Umbilical cord (tissue), 2 donors: ENCODE measurements at places on chromosomes 7 and 10.
A peak's percentile ranks its signal among the peaks of the same experiment; 100 is the strongest.

- DNase-seq = peak; percentile 80
Measured at GRCh38 chr7:132377015-132377414, 199.3 kb downstream of the PLXNA4 start.

GRCh38 chr10:70847659-70848360 lies 32.1 kb downstream of the SGPL1 start:
- peak; percentile 24 for DNase-seq

DNA sequence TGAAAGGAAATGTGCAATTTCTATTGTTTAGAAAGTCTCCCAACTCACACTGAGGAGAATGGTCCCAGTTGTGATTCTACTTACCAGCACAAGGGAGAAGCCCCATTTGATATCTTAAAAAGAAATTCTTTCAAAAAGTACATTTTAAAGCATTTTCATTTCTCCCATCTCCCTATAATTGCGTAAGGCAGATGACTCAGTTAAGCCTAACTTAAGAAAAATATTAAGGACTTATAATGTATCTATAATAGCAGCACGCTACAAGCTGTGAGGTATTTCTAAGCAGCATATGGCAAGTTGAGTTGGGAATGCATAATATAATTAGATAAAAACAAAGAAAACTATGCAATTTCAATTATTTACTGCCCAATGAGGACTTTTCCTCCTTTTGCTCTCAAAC lies 8.5 kb upstream of the NRCAM start:
- DNase-seq = no peak

DNA sequence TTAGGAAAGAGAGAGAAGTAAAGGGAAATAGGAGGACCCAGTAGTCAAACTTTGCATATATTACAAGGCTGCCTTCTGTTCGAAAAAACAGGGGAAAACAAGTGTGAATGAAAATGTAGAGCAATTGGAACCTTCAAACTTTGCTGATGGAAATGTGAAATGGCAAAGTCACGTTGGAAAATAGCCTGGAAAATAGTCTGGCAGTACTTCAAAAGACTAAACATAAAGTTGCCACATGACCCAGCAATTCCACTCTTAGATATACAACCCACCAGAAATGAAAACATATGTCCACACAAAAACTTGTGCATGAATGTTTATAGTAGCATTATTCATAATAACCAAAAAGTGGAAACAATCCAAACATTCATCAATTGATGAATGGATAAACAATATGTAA lies 78.6 kb upstream of the IFRD1 start:
- no peak for DNase-seq

GRCh38 chr7:142833174-142834048 lies 21.5 kb upstream of the EPHB6 start:
- DNase-seq = no peak

DNA sequence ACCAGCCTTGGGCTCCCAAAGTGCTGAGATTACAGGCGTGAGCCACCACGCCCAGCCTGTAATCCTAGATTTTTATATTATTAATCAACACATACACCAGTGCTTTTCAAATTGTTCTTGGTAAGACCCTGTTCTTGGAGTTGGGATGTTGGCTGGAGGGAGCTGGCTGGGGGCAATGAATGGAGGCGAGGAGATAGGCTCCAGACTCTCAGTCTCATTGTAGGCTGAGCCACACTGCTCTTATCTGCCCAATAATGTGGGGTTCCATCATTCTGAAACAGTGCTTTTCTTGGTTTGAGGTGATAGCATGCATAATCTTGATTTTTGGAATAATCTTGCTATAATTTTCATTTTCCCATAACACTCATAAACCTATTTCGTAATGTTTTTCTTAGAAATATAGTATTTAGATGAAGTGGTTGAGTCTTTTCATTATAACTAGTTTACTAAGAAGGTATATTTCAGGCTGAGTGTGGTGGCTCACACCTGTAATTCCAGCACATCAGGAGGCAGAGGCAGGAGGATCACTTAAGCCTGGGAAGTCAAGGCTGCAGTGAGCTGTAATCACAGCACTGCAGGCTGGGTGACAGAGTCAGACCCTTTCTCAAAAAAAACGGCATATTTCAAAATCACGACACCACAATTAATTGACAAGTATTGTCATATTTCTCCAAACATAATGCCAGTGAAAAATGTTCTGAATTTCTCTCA lies 65.1 kb upstream of the LYZL2 start:
- no peak for DNase-seq

- DNase-seq = no peak
Measured at GRCh38 chr7:156094350-156095146, 282.3 kb upstream of the SHH start.

- DNase-seq = no peak
Measured at GRCh38 chr10:72038458-72039001, 49.8 kb downstream of the SPOCK2 start.

GRCh38 chr10:96243296-96243695 lies 28.1 kb downstream of the BLNK start:
- DNase-seq = no peak

DNA sequence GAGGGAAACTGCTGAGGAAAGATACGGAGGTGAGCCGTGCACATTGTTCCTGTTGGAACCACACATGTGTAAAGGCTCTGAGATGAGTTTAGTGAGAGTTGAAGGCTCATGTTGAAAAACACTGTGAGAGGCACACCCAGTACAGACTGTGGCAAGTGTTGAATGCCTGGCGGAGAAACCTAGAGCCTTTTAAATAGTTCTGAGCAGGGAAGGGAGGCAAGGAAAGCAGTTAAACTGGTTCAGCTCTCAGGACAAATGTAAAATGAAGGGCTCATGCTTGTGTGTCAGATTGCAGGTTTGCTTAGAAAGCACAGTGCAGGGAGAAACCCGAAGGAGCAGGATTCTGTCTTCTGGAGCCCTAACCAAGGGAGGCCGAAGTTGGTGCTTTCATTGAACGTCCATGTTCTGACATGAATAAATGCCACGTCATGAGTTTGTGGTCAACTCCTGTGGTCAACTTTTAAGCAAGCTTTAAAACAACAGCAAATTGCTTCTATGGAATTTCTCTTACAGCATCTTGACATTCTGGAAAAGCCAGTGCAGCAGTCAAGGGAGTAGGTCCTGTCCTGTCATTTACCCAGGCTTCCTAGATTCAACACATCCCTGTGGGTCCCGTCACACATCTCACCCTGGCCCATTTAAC lies 650.9 kb upstream of the GALNT17 start:
- DNase-seq = peak; percentile 57

- no peak for DNase-seq
Measured at GRCh38 chr7:102974366-102975236, 61.8 kb downstream of the LRRC17 start.

DNA sequence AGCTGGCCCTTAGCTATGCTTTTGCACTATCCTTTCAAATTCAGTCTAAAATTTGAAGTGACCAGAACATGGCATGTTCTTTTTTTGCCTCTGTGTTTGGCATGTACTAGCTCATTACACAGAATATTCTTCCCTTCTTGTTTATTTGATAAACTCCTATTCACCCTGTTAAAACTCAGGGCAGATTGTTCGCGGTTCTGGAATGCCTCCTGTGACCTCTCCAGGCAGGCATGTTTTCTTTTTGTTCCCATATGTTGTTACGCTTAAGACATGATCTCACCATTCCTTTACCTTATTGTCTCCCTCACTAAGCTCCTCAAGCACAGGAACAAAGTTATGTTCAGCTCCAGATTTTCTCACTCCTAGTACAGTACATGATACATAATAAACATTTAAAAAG lies 181.7 kb downstream of the CCSER2 start:
- no peak for DNase-seq
